Stimulated activated CD8-positive, alpha-beta memory T cell treated with anti-CD3 and anti-CD28 coated beads, Interleukin-4, amount 100 ng/mL, for 4 hours (primary cell): ENCODE measurements at places on chromosomes 4 and X.

DNA sequence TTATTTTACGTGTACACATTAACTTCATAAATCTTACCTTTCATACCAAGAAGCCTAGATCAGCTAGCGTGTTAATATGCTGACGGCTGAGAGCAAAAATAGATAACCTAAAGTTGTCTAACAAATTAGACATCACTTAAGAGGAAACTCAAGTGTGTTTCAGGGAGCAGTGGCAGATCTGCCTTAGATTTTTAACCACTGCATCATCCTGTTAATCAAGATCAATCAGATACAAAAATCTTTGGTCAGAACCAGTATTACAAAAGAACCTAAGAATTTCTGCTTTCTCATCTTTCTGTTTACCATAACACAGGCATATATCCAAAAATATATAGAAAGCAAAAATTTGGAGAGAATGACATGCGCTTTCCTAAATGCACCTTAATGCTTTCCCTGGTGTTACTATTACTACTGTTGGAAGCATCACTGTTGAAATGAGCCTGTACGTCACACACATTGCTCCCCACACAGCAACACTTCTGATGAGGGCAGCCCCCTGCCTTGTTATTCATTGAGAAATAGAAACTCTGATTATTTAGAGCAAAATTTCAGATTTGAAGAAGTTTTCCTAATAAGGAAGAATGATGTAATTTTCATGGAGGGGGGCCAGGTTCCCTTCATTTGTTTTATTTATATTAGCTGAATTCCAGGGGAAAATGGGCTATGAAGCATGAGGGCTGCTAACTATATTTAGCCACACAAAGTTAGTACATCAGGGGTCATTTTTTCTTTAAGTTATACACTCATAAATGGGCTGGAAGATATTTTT, 152.3 kb downstream of the CBR4 start:
- DNase-seq: no peak

DNA sequence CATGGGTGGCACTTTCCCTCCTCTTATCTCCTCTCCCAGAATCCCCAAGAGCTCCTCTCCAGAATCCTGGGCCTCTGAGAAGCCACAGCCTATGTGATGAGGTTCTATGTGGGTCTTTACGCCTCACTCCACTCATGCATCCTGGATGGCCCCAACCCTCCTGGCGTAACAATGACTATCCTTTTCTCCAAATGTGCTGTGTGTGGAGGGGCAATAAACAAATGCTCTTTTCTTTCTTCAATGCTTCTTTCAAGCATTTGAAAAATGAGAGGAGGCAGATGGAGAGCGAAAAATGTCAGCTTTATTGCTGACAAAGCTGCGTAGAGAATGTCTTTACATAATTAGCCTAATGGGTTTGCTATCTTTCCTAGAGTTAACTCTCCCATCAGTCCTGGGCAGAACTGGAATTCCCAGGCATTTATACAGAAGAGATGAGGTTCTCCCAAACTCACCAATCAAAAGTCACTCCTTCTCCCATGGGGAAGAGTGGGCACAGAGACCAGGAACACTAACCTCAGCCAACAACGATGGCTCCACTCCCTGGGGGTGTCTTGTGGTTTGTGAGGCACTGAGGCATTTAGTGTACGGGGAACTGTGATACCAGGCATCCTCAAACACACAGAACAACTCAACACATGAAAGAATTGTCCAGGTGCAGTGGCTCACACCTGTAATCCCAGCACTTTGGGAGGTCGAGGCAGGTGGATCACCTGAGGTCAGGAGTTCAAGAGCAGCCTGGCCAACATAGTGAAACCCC, 118.9 kb upstream of the SLC34A2 start:
- DNase-seq: no peak

DNA sequence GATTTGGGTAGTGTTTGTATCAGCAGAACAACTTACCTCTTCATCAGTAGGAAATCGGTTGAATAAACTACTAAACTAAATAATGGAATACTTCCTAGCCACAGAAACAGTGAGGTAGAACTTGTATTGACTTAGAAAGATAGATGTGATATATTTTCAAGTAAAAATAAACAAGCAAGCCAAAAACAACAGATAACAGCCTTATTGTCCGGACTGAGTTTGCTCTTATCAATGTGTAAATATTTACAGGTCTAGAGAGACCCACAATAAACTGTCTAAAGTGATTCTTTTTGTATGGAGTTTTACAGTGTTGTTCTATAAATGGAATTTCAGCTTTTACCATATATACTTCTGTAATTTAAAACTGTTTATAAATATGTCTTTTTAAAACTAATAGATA, 721.8 kb downstream of the ADGRL3 start:
- DNase-seq: no peak

DNA sequence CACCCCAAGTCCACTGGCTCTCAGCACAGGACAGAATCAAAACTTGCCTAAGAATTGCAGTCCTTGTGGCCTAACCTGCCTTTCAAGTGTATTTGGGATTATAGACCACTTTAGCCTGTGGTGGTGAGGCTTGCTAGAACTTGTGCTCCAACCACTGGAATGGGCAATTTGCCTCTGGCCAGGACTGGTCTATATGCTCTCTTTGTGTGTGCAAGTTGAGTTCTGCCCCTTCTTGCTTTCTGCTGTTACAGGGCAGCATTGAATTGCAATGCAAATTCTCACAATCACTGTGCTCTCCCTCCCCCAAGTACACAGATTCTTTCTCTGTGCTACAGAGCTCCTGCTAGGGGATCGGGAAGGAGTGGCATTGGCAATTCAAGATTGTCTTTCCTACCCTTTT, 233.6 kb upstream of the DIPK2B start:
- no peak for DNase-seq

DNA sequence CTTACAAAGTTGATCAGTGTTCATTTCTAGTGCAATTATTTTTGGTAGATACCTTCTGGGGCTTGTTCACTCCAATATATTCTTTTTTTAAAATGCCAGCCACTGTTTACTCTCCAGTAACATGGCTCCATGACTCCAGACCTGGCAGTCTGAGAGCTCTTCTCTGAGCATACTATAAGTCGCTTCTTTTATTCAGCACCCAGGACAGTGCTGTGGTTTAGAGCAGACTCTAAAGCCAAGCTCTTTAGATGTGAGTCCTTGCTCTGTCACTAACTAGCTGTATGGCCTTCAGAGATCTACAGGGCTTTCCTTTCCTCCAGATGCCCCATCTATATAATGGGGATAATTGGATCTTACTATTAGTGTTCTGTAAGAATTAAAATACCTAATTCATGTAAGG, 200.2 kb upstream of the FAM241A start:
- no peak for DNase-seq

DNA sequence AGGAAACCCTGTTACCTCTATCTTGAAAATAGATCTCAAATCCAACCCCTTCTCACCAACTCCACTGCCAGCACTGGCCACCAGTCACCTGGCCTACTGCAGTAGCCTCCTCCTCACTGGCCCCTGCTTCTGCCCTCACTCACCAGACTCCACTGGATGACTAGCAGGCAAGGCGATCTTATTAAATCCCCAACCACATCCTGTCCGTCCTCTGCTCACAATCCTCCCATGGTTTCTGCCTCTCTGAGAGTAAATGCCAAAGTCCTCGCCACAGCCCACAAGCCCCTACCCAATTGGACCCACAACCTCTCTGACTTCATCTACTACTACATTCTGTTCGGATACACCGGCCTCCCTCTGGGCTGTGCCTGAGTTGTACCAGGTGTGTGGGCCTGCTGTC, 5.4 kb upstream of the PIM2 start:
- DNase-seq: no peak

GRCh38 chr4:121050300-121050699, 22.0 kb downstream of the NDNF start:
- no peak for DNase-seq

DNA sequence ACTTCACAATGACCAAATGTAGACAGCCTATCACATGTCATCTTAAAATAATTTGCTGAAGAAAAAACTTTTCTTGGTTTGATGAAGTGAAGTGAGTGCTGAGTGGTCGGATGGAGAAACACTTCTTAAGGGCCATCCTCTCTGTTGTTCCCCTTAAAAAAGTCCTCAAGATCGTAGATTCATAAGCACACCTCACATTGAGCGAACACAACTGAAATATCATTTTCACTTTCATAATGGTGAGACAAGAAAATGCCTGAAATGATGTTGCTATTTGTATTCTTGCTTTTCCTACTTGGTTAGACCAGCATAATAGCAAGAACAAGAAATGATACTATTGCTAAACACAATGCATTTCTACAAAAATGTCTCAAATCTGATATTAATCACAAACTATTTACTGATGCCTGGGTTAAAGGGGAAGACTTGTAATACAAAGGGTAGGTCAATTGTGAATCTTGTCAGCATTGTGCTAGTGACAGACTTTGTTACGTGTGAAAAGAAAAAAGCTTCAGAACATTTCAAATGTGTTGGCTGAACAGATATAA, 305.6 kb upstream of the NR3C2 start:
- DNase-seq: no peak

GRCh38 chrX:23752740-23753415, 9.8 kb upstream of the ACOT9 start:
- DNase-seq: no peak
